ENCODE measurements at places on chromosomes 3 and 15.

DNA sequence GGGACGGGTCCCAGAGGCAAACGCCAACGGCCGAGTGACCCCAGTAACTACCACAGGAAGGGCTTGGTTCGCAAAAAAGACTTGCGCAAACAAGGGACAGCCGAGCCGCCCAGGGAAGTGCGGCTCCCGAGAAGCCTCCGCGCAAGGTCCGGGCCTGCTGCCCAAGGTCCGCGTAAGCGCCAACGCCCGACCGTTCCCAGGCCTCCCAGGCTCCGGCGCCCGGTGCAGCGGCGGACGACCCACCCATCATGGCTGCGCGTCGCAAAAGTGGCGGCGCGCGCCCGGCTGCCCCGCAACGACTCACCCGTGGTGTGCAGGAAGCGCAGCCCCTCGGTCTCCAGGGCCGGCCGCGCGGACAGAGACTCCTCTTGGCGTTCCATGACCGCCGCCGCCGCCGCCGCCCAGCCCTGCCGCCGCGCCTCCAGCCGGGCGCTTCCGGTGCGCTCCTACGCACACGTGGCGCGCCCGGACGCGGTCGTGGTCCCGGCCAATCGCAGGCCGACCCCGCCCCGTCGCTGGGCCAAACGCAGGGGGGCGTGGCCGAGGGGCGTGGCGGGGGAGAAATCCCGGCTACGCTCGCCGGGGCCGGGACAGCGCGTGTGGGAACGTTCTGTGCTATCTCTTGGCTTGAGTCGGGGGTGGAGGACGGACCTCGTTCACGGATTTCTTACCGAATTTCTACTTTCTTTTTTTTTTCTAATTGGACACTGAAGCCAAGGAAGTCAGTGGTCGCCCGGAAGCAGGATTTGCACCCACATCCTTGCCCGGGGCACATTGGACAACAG, at the start of gene SELENOS:
TSS of gene SELENOS (minus strand) at position 448 of the 785 bp plus-strand sequence. CDS start at position 380, 68 bp downstream.
- DNase-seq = peak; percentile 96

GRCh38 chr3:122868322-122868721, 73.5 kb downstream of the SLC49A4 start:
- DNase-seq = no peak

DNA sequence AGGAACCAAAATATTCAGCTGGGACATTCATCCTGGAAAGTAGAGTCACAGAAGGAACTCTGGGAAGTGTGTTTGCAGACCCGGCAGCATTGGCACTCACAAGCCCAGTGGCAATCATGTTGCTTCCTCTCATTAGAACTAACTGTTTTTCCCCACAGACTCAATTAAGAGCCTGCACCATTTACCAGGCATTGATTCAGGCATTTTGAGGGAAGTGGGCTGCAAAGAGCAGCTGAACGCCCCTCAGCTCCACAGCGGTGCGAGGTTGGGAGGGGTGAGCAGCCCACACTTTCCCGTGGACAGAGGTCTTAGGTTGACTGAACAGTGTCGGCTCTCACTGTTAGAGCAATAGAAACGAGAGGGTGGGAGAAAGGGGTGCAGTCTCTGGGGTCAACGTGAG, 143.8 kb downstream of the STT3B start:
- no peak for DNase-seq

- no peak for DNase-seq
Measured at GRCh38 chr3:22536541-22536940, 666.6 kb upstream of the UBE2E2 start.

GRCh38 chr15:38660738-38661137, 96.1 kb upstream of the RASGRP1 start:
- no peak for DNase-seq

GRCh38 chr3:153397794-153398193, 235.8 kb downstream of the RAP2B start:
- DNase-seq = no peak

GRCh38 chr3:25938566-25939325, 148.9 kb downstream of the OXSM start:
- DNase-seq = no peak

Data from Right ventricle myocardium superior (tissue), 1 donor.